ENCODE measurements at places on chromosomes 16 and 17.
A peak's percentile ranks its signal among the peaks of the same experiment; 100 is the strongest.

DNA sequence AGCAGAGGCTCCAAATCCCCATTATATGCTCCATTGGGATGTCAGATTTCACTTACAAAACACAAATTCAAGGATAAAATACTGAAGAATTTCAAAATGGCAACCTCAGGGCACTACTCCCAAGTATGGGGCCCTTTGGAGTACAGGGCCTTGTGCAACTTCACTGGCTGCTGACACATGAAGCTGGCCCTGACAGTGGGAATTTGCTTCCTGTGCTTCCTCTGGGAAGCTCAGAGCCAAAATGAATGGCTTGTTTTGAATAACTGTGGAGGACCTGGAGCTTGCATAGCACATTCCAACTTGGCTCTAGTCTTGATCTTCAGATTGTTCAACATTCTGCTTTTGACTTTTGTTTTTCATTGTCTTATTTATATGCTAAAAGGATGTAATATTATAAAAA lies 52.3 kb upstream of the HNF1B start:
- DNase-seq, result no peak

DNA sequence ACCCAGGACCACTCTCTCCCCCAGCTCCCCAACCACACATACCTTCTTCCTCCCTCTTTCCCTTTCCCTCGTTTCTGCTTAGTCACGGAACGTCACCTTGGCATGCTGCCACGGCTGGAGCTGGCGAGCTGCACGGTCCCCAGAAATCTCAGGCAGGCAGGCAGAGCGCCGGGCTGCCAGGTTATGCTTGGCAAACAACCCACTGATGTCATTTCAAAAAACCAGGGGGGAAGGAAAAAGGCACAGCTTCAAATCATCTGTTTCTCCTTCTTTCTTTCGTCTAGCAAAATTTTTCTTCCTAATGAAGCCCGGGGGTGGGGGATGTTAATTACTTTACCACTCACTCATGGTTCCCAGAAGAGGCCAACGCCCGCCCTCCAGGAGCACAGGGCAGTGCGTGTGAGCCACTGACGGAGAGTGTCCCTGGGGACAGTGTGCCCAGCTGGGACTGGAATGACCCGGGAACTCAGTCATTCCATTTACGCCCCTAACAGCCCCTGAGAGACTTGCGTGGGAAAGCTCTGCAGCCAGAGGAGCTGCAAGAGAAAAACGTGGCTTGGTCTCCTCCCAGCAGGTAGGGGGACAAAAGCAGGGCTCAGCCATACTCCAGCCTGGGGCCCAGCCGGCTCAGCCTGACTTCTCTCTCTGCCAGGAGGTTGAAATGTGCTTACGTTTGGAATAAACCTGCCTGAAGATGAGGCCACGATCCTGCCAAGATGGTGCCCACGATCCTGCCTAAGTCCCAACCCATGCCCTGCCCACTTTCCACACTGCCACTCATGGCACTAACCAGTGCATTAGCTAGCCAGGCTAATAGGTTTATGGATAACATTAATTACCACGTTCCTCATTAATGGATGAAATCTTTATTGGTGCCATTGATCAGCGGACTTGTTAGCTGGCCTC lies 198.9 kb downstream of the ZFHX3 start:
- DNase-seq, result no peak

- DNase-seq, result no peak
Observed at GRCh38 chr16:20938426-20938825, 37.9 kb downstream of the LYRM1 start.

- DNase-seq, result no peak
Observed at GRCh38 chr17:75288770-75289114, 491 bp downstream of the SLC25A19 start.

DNA sequence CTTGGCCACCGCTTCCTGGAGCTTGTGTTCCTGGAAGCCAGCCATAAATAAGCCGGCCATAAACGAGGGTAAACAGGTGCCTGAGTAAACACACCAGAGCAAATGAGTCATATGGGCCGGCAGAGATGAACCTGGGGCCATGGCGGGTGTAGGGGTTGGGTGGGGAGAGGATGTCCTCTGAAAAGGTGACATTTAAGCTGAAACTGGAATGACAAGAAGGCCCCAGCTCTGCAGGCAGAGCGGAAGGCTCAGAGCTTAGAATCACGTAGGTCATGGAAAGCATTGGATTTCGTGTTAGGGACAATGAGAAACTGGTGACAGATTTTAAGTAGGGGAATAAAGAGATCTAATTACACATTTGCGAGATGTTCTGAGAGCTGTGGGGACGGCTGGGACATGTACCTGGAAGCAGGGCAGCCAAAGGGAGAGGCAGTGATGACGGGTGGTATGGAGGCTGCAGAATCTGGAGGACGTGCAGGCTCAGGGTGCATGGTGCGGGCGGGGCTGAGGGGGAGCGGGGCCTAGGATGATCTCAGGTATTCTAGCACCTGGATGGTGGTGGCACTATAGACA lies 8.1 kb upstream of the DNASE1 start:
- DNase-seq, result no peak

- no peak for DNase-seq
Observed at GRCh38 chr16:81668243-81669097, 110.6 kb upstream of the PLCG2 start.

GRCh38 chr17:52084176-52084575 lies 74.3 kb downstream of the CA10 start:
- no peak for DNase-seq

DNA sequence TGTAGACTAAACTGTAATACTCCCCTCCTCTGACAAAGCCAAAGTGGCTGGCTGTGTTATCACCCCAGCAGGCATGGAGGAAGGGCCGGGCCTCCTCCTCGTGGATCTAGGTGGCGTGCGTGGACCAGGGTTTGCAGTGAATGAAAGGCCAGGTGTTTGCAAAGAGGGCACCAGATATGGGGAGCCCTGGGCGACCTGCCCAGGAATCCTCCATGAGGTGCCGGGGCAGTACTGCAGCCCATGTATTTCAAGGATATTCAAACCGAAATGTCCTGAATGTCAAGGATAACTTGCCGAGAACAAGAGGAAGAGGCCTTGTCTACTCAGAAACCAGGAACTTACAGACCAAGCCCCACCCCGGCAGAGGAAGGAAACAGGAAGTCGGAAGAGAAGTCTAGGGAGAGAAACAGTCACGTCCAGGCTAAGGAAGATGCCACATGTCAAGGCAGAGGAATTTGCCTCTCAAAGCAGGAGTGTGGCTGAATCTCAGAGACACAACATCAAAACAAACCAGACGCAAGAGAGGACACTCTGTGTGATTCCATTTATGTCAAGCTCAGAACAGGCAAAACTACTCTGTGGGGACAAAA lies 13.7 kb upstream of the OSGIN1 start:
- DNase-seq, result no peak

GRCh38 chr17:77542011-77542410 lies 401.2 kb downstream of the SEC14L1 start:
- DNase-seq, result no peak

DNA sequence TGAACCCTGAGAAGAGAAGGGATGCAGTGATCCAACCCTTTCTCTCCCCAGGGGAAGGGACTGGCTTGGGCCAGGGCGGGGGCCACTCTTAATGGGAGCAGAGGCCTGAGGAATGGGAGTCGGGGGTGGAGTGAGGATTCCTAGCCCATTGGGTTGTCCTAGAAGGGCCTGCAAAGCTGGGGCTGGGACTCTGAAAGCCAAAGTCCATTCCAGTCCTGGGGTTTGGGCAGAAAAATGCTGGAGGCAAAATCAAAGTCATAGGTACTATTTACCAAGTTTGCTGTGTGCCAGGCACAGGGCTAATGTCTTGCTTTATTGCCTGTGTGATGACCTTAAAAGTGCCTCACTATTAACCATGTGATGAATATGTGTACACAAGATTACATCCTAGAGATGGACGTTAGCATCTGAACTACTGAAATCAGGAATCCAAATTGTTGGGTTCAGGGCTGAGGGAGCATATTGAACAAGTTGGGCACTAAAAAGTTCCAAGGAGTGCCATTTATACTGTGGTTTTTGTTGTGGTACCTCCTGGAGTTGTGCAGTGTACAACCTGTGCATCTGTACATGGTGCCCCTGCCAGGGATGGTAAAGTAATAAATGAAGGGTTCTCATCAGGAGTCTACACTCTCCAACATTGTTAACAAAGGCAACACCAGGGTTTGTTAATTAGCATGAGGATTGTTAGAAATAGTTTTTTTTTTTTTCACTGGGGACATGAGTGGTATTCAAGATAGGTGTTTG lies 84.4 kb upstream of the NKD1 start:
- no peak for DNase-seq

DNA sequence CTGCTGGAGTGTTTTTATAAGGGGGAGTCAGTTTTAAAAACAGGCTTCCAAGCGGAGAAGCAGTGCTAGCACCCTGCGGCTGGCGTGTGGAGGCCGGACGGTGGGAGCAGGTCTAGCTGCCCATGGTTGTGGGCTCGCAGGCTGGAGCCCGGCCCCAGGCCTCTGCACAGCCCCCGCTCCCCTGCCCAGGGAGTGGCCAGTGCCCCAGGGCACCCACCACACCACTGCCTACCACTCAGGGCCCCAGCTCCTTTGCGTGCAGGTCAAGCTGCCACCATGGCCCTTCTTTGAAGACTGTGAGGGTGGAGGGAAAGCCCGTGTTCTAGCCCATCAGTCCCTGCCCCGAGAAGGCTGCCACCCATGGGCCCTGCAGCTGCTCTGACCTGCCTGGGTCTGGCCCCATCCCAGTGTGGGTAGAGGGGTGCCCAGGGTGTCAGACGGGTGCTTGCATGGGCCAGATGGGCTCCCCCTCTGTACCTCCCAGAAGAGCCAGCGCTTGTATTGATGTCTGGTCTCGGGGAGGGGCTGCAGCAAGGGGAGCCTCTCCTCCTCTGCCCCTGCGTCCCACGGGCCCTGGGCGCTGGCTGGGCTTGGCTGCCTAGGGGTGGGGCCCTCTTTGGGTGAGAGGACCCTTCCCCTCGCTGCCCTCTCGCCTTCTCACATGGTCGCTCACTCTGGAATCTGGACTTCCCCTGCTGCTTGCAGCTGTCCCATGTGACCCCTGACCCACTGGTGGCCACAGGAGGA lies 1.5 kb upstream of the NUDT16L1 start:
- no peak for DNase-seq

- DNase-seq, result no peak
Observed at GRCh38 chr17:29514792-29515191, 52.0 kb downstream of the ABHD15 start.

DNA sequence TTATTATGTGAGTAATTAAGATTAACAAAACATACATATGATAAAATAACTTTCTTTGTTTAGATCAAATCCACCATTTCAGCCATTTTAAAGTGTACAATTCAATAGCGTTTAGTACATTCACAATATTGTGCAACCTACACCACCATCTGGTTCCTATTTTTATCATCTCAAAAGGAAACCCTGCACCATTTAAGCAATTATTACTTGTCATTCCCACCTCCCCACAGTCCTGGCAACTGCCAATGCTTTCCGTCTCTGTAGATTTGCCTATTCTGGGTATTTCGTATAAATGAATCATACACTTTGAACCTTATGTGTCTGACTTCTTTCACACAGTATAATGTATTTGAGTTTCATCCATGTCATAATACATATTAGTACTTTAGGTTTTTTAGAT lies 162.5 kb upstream of the CNTNAP4 start:
- DNase-seq, result no peak

DNA sequence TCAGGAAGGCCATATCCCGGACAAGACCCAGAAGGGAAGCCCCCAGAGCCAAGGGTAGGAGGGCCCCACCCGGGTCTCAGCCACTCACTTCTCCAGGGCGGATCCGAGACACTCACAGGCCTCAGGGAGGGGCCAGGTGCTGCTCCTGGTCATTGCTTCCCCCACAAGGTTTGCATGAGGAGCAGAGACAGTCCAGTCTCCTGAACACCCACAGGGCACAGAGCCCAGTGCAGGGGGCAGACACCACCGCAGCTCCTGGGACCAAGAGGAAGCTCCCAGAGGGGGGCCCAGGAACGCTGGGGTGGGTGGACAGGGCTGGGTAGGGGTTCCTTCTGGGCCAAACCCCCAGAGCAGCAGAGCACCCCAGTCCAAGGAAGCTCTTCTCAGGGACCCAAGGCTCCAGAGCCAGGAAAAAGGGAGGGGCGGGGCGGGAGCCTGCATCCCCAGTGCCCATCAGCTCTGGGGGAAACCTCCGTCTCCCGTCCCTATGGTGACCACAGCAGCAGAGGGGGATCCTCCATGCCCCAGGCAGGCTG lies 709 bp upstream of the MRPL28 start:
- DNase-seq, result no peak

GRCh38 chr17:79915850-79916430 lies 76.7 kb upstream of the CBX4 start:
- no peak for DNase-seq

DNA sequence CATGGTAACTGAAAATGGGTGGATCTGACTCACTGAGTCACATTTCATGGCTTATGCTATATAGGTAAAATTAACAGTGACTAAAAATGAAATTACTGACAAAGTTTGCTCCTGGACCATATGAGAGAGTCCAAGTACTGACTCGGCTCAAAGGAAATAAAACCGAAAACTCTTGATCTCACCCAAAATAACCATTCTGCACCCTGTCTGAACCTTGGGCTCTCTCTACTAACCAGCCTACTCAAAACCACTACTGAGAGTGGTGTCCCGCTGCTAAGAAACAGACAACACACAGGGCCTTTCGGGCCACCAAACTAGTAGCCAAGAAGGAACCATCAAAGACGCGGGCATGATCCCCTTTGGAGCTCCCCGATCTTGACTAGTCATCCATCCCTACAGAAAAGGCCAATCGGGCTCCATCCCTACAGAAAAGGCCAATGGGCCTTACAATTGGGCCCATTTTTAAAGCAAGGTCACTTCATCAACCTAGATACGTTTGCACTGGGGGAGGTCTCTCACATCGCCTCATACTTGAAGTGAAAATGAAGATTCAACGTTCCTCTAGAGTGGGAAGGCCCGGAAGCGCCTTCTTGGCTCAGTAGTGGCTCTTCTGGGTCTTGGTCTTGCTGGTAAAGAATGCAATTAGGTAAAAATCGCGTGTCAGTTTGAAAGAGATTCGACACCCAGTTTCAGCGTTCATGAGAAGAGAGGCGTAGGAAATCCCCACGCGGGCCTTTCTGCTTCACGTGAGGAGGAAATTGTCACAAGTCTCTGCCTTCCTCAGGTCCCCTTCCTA lies 720 bp upstream of the ZPBP2 start:
- DNase-seq, result peak; percentile 35

- DNase-seq, result no peak
Observed at GRCh38 chr17:32794533-32795246, 82.2 kb downstream of the MYO1D start.

- DNase-seq, result no peak
Observed at GRCh38 chr17:381941-382643, 29.5 kb upstream of the RPH3AL start.

- no peak for DNase-seq
Observed at GRCh38 chr17:78049609-78050008, 78.9 kb downstream of the TMC6 start.

- DNase-seq, result no peak
Observed at GRCh38 chr17:69557339-69557738, 142.8 kb downstream of the MAP2K6 start.

GRCh38 chr17:9308069-9308468 lies 267.6 kb downstream of the STX8 start:
- DNase-seq, result no peak

Data from CD8-positive, alpha-beta memory T cell (primary cell).